ENCODE measurements at places on chromosomes 1 and 21.
A peak's percentile ranks its signal among the peaks of the same experiment; 100 is the strongest.

DNA sequence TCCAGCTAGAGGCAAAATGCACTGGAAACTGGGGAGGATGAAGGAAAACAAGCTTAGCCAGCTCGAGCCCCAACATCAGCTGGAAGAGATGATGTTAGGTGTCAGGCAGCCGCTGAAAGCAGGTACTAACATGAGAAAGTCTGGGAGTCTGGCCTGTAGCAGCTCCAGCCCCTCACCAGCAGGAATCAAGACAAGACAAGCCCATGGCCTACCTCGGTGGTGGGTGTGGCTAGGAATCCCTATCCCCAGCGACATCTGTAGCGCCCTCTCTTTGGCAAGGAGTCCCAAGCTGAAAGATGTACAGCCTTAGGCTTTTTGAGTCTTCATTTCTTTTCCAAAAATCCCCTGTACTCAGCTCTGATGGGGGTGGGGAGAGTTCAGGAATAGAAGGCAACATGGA lies 2.6 kb downstream of the DLGAP3 start:
- no peaks in the 10 kb centered on the region for H3K4me1 ChIP-seq
- no peaks in the 10 kb centered on the region for H3K36me3 ChIP-seq
- no peak overlapping the region for H3K4me3 ChIP-seq
- no peak for DNase-seq
- H3K27ac ChIP-seq, result no peak overlapping the region

DNA sequence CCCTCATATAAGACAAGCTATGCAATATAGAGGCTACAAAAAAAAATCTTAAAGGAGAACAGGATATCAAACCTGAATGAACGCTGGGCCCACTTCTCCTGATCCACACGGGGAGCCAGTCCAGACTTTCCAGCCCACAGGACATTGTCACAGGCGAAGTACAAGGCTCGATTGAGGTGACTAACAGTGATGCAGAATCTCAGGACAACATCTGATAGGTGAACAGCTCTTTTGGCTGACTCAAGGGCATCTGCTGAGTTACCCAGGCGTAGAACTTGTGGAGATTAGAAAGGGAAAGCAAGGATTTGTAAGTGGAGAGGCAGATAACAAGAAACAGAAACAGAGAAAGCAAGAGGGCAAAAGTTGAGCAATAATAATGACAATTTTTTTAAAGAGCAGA lies 1.8 kb downstream of the PEX11B start:
- no peak for DNase-seq
- H3K36me3 ChIP-seq, result 0 out of 2 replicates have a peak, but pooled peaks cover 2% of the 10 kb centered on the region
- H3K4me1 ChIP-seq, result peaks cover 6% of the 10 kb centered on the region
- H3K27me3 ChIP-seq, result no peaks in the 10 kb centered on the region
- H3K4me3 ChIP-seq, result no peak overlapping the region
- H3K27ac ChIP-seq, result no peak overlapping the region

GRCh38 chr1:233410906-233411305 lies 83.4 kb downstream of the MAP3K21 start:
- no peak overlapping the region for H3K4me3 ChIP-seq
- no peaks in the 10 kb centered on the region for H3K4me1 ChIP-seq
- no peaks in the 10 kb centered on the region for H3K36me3 ChIP-seq
- no peak overlapping the region for H3K27ac ChIP-seq
- no peaks in the 10 kb centered on the region for H3K27me3 ChIP-seq
- no peak for DNase-seq

GRCh38 chr1:240366636-240367035 lies 245.3 kb downstream of the GREM2 start:
- H3K4me3 ChIP-seq, result no peak overlapping the region
- no peak overlapping the region for H3K27ac ChIP-seq
- no peaks in the 10 kb centered on the region for H3K27me3 ChIP-seq
- DNase-seq, result no peak

DNA sequence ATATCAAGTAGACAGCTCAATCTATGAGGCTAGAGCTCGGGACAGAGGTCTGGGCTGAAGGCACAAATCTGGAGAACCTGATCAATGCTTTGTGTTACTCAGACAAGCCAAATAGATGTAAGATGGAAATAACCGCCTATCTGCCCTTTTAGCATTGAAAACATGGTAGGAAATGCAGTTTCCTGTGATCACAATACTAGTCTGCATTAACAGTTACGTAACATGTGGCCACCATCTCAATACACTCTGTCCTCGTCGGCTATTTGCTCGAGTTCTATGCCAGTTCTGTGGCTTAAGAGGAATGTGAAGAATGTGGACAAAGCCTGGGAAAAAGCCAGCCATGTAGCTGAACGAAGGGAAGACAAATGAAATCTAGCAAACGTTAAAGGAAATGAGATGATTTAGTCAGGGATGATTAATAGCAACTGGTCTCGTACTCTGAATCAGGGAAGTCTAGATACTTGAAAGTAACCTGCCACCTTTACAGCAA lies 73.3 kb downstream of the HSF2BP start:
- H3K4me3 ChIP-seq, result no peak overlapping the region
- H3K27me3 ChIP-seq, result no peaks in the 10 kb centered on the region
- DNase-seq, result peak; percentile 95
- no peaks in the 10 kb centered on the region for H3K36me3 ChIP-seq
- peaks cover 31% of the 10 kb centered on the region for H3K4me1 ChIP-seq

Measured in SJCRH30 (cell line).